ENCODE measurements at places on chromosomes 16 and 17.

- DNase-seq = no peak
Observed at GRCh38 chr17:68657166-68657565, 56.0 kb upstream of the FAM20A start.

DNA sequence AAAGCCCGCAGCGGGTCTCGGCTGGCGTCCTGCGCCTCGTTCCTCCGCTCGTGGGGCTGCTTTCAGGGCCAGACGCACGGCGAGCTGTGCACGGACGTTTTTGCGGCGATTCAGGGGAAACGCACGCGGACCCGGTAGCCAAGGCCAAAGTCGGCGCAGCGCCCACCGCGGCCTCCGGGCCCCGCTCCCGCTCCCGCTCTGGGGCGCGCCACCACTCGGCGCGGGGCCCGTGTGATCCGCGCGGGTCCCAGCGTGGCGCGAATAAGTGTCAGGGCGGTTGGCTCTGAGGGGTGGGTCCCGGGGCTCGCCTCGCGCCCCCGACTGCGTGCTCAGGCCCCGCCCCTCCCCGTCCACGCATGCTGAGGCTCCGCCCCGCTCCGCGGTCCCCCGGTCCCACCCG, 694 bp upstream of the TBCD start:
- DNase-seq = no peak

- no peak for DNase-seq
Observed at GRCh38 chr17:12021623-12022140, 1.0 kb downstream of the MAP2K4 start.

- DNase-seq = no peak
Observed at GRCh38 chr16:85220125-85220839, 108.0 kb upstream of the CIBAR2 start.

GRCh38 chr17:34665819-34666763, 86.7 kb downstream of the TMEM132E start:
- DNase-seq = no peak

DNA sequence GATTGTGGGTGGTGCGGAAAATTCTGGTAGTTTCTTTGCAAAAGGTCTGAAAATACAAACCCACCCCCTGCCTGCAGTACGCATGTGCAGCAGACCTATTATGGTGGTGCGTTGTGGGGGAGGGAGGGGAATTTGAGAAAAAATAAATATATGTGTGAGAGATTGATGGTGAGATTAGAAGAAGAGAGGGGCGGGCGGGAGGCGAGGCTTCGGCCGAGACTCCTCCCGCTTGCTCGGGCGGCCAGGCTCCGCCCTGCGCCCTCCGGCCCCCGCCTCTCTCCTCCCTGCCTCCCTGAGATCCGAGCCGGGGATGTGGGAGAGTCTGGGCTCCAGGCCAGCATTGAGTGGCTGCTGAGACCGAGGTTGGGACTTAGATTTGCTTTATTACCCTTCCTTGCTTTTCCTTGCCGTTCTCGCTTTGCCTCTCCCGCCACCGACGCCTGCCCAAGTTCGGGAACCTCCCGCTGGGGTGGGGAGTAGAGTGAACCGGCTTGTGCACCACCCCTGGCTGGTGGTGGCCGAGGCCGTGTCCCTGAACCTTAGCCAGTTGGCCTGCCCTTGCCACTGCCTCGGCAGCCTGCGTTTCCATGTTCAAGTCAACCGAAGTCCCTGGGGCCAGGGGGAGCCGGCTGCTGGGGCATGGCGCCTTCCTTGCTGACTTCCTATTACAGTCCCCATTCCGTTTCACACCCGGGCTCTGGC, 956 bp upstream of the CHD3 start:
- peak; percentile 75 for DNase-seq

GRCh38 chr16:23835390-23836077, at the start of gene PRKCB:
Gene PRKCB (plus strand): TSS chr16:23835983.
- DNase-seq = peak; percentile 95

DNA sequence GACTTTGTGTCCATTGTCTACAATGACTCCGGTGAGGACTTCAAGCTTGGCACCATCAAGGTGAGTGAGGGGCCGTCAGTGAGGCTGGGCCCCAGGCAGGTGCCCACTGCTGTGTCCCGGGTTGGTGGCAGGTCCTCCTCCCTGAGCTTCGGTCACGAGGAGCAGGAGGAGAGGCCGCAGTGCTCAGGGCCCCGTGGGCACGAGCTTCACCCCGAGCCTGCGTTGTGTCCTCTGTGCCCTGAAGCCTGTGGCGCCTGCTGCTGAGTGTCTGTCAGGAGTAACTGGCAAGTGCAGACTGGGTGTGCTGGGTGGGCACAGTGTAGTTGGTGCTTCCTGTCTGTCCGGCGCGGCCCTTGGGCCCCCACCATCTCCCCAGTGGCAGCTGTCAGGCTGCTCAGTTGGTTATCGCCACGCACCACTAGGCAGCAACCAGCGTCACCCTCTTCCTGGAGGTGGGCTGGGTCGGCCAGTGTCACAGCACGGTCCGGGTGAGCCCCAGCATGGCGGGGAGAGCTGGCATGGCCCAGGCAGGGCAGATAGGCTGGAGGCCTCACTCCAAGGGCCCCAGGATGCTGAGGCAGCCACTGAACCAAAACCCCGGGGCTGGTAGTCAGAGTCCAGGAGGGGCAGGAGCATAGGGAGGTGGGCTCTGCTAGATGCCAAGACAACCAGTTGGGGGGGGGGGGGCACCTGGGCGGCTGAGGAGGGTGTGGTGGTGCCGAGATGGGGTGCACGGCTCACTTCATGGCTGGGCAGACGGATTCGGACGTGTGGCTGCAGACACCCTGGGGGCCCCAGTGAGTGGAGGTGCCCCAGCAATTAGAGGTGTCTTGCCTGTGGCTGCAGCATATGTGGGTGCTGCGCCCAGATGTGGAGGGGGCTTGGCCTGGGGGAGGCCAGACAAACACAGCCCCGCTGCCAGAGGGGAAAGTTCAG, 39.3 kb downstream of the TSC2 start:
- DNase-seq = no peak

GRCh38 chr17:17937201-17937853, 34.9 kb downstream of the TOM1L2 start:
- DNase-seq = no peak

- no peak for DNase-seq
Observed at GRCh38 chr17:76707985-76708807, 2.6 kb downstream of the MXRA7 start.

GRCh38 chr17:45385331-45385997, 47.2 kb downstream of the ARHGAP27 start:
- DNase-seq = peak; percentile 93

DNA sequence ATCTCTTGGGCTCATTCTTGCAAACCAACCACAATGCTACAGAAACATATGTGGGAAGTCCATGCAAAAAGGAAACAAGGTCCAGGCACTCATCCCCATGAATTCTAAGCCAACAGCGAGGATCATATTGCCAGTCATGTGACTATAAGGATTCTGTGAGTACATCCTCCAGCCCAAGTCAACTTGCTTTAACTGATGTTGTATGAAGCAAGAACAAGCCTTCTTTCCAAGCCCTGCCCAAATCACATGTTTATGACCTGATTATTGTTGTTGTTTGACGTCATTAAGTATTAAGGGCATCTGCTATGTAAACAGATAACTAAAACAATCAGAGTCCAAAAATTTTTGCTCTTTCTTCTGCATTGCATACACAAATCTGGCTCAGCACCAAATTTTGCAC, 78.2 kb upstream of the MON1B start:
- no peak for DNase-seq

GRCh38 chr17:17153071-17153470, 53.1 kb downstream of the PLD6 start:
- no peak for DNase-seq

GRCh38 chr17:2450016-2450650, 49.3 kb upstream of the MNT start:
- DNase-seq = no peak

DNA sequence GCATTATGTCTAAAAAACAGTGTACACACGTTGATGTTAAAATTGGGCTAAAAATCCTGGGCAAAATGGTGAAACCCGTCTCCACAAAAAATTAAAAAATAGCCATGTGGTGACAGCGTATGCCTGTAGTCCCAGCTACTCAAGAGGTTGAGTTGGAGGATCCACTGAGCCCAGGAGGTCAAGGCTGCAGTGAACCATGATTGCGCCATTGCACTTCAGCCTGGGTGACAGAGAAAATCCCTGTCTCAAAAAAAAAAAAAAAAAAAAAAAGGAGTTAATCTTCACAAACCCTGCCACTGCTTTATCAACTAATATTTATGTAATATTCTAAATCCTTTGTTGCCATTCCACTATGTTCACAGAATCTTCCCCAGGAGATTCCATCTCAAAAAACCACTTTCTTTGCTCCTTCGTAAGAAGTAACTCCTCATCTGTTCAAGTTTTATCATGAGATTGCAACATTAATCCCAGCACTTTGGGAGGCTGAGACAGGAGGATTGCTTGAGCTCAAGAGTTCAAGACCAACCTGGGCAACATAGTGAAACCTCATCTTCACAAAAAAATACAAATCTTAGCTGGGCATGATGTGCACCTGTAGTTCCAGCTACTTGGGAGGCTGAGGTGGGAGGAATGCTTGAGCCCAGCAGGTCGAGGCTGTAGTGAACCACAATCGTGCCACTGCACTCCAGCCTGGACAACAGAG, 1.9 kb upstream of the C16orf87 start:
- DNase-seq = no peak

- no peak for DNase-seq
Observed at GRCh38 chr16:29705030-29705429, 26.1 kb downstream of the QPRT start.

GRCh38 chr16:2194166-2194834, 2.1 kb downstream of the CASKIN1 start:
- no peak for DNase-seq

- DNase-seq = no peak
Observed at GRCh38 chr17:16283705-16284104, 66.7 kb downstream of the PIGL start.

DNA sequence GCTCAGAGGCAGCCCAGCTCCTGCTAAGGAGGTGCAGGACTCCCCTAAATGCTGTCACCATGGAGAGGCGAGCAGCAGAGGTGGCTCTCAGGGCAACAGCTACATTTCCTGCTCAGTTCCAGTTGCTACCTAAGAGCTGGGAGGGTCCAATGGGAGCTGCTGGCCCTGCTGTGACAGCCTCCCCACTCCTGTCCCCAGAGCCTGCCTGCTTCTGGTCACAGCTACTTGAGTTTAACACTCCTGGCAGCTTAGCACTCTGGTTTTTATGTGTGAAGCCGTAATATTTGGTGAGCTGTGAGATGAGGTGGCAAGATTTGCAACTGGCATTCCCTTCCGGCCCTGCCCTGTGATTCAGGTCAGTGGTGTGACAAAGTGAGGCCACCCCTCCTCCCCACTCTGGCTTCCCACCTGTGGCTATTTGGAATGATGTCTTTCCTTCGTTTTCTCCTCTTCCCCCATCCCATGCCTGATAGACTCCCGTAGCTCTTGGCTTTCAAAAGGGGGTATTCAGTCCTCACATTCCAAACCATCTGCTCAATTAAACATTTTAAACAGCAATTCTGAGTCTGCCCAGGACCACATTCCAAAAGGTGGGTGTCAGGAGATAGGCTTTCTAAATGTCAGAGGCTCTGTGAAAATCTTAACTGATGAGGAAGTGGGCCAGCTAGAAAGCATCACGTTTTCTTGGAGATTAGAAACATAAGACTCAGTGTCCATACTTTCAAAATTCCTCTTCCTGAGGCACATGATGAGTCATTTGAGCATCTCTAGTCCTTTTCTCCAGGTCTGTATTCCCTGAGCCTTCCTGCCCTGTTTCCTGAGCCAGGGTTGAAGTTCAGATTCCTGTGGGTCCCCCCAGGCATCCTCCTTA, 42.6 kb upstream of the SKAP1 start:
- DNase-seq = peak; percentile 70

- no peak for DNase-seq
Observed at GRCh38 chr17:55524440-55525220, 13.4 kb upstream of the SMIM36 start.

DNA sequence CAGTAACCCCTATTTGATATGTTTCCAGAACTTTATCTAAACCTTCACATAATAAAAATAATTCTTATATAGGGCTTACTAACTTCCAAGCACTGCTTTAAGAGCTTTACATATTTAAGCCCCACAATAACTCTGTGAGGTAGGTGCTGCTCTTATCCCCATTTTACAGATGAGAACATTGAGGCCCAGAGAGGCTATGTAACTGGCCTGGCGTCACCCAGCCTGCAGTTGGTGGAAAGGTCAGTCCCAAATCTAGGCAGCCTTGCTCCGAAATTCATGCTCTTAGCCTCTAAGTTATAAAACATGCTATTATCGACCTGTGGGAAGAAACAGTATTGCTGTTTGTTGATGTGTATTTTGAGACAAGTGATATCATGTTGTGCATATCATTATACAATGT, 9.0 kb downstream of the NLRC5 start:
- no peak for DNase-seq

- no peak for DNase-seq
Observed at GRCh38 chr16:907361-907760, 63.4 kb downstream of the LMF1 start.
